Stimulated activated CD8-positive, alpha-beta memory T cell treated with anti-CD3 and anti-CD28 coated beads, Interleukin-15, amount 100 ng/mL, for 4 hours (primary cell): ENCODE measurements at places on chromosomes 16 and 17.
A peak's percentile ranks its signal among the peaks of the same experiment; 100 is the strongest.

- no peak for DNase-seq
These were observed 14.9 kb upstream of the C16orf54 start for GRCh38 chr16:29760567-29761279.

- DNase-seq: no peak
These were observed 3.6 kb upstream of the ZCCHC14 start for GRCh38 chr16:87496447-87496801.

- no peak for DNase-seq
These were observed 4.8 kb upstream of the ADAT1 start for GRCh38 chr16:75627851-75628250.

GRCh38 chr16:89918453-89919347 is at the start of gene MC1R:
Gene MC1R (plus strand): TSS chr16:89918862. CDS start chr16:89919259, 397 bp downstream.
- no peak for DNase-seq

DNA sequence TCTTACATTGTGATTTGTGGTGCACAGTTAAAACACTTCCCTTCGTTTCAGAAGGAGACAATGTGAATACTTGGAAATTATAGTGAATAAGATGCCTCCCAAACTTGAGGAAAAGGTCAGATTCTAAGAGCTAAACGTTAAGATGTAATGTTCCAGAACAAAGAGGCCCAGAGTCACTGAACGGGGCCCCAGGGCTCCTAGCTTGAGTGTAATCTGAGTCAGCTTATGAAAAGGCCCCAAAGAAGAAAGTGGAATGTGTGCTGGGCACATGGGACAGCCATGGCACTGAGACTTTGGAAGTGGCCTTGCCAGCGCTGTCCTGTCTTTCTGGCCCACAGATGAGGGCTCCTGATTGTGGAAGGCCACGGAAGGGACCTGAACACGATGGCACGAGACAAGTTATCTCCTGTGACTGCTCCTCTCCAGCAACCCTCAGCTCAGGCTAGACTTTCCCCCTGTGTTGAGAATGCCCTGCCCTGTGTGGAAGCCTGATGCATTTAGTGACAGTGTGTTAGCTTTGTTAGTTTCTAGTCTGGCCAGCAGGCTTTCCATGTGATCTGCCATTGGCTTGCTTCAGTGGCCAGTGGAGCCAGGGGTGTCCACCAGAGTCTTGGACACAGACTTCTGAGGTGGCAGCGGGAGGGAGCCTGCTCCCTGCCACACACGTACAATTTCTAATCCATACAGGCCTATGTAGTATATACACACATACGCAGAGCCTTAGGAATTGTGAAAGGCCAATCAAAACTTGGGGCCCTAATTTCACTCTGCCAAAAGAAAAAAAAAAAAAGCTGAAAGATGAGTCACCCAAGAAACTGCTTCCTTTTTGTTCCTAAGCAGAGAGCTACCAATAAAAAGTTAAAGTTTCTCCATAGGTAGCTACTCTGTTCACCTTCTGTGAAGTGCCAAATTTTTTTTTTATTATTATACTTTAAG is 13.1 kb downstream of the SPATA33 start:
- DNase-seq: no peak

DNA sequence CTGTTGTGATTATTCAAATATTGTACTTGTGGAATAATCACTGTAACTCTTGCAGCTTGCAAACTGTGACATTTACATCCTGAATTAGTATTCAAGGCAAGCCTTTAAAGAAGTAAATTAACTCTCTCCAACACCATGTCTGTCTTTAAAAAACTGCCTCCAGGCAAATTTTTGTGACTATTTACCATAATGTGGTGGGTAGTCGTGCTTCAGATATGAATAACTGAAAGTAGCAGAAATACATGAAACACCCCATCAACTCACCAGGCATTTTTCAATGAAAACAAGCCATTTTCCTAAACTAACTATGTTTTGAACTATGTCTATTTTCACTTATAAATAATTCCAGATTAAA is 217.4 kb upstream of the PSMD7 start:
- no peak for DNase-seq

DNA sequence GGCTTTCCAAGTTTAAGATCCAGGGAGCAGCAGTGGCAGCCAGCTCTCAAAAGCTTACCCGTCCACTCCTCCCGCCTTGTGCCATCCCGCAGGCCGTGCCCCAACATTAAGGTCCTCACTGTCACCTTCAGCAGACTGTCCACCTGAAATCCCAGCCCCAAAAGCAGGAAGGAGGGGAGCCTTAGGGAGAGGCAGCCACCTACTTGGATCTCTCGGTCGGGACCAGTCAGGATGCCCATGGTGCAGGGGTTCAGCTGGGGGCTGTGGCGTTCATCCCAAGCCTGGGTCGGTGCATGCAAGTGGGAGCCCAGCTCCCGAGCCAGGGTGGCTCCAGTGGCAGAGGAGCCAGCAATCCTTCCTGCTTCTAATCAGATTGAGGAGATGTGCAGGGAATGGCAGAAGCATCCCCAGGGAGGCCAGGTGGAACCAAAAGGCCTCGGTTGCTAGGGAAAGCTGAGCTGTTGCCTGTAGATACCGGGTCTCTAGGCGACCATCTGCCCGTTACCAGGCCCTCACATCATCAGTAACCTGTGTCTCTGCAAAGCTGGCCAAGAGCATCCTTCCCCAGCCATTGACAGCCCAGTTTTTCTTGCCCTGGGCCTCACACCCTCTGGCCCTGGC is 24.6 kb downstream of the CNGB1 start:
- no peak for DNase-seq

DNA sequence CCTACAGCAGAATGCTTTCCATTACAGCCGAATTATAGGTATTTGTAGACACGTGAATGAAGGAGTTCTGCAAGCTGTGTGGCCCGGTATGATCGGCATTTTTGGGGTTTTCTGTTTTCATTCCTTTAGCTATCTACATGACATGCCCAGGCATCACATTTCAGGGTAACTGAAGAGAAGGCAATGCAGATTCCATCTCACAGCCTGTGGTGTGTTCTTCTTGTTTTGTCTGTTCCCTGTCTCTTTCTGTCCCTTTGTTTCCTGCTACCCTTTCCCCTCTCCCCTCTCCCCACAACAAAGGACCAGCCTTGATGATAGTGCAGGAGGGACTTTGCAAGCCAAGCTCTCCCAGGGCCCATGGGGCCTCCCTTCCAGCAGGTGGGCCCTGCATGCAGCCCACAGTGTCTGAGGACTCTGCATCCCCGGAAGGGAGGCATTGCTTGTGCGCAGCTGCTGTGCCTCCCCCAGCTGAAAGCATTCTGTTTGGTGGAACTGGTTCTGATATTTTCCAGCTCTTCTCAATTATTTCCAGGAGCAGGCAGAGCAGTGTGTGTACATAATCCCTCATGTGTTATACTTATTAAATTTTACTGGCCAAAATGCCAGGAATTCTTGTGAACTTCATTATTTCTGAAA is 207.4 kb downstream of the RPTOR start:
- no peak for DNase-seq

DNA sequence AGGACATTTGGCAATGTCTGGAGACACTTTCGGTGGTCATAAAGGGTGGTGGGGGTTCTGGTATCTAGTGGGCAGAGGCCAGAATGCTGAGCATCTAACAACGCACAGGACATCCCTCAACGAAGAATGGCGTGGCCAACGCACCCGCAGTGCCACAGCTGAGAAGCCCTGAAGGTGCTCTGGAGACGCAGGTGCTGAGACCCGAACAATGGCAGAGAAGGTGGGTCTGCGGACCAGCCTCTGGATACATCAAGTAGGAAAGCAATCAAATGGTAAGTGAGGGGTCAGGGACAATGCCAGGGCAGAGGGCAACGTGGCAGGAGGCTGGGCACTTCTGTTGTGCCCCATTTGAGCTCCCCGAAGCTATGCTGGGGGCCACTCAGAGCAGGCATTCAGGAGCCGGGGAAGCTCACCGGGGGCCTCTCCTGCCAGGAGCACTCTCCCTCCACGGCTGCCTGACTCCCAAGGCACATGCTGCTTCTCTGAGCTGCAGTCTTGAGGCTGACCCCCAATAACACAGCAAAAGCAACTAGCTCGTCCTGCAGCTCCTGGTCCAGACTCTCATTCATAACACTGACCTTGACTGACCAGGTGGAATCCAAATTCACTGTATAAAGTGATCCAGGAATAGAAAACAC is 26.0 kb downstream of the SPHK1 start:
- DNase-seq: no peak

DNA sequence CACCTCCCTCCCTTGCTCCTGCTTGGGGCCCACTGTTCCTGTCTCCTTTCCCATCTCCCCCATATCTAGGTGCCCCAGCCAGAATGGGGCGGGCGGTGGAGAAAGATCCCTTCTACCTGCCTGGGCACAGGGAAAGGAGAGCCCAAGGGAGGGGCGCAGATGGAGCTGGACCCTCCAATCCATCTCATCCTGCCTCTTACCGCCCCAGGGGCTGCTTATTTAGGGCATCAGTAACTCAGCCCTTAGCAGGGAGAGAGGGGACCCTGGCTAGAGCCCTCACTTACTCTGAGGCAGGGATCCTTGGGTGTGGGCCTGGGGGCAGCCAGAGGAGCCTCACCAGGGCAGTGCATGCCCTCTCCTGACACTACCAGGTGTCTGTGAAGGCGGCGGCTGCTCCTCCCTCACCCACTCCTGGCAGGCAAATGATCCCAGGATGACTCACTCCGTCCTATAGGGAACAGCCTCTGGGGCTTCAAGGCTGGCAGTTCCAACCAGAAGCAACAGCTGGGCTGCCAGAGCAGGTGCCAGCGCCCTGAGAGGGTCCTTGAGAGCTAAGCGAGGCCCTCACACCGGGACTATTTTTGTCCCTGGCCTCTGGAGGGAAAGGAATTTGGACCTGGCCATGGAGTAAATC is 16.3 kb upstream of the BCAR1 start:
- DNase-seq: no peak

GRCh38 chr17:77462553-77463497 is 322.1 kb downstream of the SEC14L1 start:
- no peak for DNase-seq

GRCh38 chr16:27097800-27098230 is 31.1 kb downstream of the C16orf82 start:
- no peak for DNase-seq

- no peak for DNase-seq
These were observed 75.4 kb downstream of the IRX3 start for GRCh38 chr16:54211203-54211602.

- no peak for DNase-seq
These were observed 12.0 kb upstream of the CD300A start for GRCh38 chr17:74454197-74455024.

DNA sequence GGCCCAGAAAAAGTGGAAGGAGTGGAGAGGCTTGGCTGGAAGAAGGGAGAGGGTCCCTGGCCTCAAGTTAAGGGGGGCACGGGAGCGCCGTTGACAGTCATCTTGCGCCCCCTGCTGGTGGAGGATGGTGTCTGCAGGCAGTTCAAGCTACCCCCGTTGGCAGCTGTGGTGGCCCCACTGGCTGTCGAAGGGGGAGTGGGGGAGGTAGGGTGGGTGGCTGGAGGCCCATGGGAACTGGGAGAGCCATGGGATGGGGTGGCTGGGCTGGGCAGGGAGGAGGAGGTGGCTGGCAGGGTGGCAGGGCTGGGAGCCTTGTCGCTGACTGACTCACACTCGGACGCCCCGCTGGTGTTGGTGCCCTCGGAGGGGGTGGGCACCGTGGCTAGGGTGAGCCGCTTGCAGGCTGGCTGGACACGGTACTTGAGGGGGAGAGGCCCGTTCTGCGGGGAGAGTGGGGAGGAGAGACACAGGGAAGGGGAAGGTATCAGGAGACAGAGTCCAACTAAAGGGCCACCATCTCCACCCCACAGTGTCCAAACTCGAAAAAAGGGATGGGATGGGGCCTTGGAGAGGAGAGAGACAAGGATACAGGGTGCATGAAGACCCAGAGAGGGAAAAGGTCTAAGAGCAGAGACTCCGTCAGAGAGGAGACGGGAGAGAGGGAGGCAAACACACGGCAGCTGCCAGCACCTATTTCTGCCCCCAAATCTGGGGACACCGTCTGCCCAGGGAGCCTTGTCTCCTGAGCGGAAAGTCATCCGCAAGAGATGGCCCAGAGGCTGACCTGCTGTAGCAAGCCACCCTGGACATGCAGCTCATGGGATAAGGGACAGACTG is 5.2 kb downstream of the CISD3 start:
- peak; percentile 57 for DNase-seq

DNA sequence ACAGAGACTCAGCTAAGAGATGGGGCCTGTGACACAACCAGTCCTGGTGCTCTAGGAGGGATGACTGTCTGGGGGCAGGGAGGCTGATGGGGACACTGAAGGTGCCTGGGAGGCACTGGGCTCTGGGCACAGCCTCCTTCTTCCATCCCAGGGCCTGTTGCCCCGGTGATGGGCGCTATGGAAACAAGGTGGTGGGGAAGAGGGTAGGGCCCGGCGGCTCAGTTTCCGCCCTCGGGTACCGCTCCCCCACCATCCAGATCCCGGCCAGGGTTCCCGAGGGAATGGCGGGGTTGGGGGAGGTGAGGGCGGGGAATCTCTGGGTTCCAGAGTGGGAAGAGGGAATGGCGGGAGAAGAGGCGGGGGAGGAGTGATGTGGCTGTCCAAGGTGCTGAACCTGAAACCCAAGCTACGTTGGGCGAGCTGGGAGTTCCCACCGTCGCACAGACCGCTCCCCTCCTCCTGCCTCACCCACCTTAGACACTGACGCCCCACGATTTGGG is 981 bp downstream of the KCNH4 start:
- DNase-seq: no peak

DNA sequence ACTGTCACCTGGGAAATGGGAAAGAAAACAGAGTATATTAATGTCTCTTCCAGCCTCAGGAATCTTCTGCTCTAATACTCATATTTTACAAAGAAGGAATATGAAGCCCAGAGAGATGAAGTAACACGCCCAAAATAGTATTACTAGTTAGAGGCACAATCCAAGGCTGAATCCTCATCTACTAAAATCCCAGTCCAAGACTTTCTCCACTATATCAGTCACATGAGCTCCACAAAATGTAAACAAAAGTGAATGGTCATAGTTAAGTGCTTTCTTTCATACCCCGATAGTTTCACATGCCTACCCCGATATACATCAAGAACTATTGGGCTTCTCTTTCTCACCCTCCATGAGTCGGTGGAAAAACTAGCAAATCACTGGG is 965 bp downstream of the INTS2 start:
- no peak for DNase-seq

- no peak for DNase-seq
These were observed 73.4 kb downstream of the HELZ start for GRCh38 chr17:67171560-67171959.

DNA sequence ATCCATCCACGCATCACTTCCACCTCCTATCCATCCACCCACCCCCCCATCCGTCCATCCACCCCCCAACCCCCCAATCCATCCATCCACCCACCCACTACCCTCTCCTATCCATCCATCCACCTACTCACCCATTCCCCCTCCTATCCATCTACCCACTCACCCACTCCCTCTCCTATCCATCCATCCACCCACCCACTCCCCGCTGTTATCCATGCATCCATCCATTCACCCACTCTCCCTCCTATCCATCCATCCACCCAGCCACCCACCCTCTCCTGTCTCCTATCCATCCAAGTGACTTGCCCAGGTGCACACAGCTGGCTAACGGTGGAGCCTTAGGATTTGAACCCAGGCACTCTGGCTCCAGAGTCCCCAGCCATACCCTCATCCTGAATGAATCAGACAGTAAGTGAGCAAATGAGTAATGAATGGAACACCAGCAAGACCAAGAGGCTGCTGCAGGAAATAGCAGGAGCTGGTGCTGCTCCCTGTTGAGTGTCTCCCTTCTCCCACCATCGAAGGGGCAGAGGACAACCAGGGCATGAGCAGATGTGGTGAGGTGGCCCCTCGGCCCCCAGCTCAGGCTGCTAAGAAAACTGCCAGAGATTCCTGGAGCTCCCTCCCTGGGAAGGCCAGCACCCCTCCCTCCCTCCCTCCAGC is 62.5 kb downstream of the LITAF start:
- DNase-seq: no peak
